ENCODE measurements at places on chromosomes 13 and 19.

DNA sequence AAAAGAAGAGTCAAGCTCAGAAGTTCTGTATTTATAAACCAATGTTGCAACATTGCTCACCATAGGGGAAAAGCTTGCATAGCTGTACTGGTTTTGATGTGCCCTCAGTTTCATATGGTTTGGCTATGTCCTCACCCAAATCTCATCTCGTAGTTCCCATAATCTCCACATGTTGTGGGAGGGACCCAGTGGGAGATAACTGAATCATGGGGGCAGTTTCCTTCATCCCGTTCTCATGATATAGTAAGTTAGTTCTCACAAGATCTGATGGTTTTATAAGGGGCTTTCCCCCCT lies 73.9 kb downstream of the TNFRSF19 start:
- DNase-seq = no peak

- no peak for DNase-seq
Measured at GRCh38 chr13:35720690-35721554, 244.4 kb upstream of the MAB21L1 start.

GRCh38 chr13:40681341-40682146 lies 15.1 kb upstream of the FOXO1 start:
- no peak for DNase-seq

DNA sequence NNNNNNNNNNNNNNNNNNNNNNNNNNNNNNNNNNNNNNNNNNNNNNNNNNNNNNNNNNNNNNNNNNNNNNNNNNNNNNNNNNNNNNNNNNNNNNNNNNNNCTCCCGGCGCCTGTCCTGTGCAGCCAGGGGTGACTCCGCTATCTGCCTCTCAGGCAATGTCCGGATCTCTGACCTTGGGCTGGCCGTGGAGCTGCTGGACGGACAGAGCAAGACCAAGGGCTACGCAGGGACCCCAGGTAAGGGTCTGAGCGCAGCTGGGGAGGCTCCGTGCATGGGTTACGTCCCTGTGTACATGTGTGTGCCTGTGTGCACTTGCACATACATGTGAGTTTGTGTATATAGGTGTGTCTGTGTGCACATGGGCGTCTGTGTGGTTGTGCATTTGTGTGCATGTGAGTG lies 36.1 kb upstream of the TMEM255B start:
- no peak for DNase-seq

DNA sequence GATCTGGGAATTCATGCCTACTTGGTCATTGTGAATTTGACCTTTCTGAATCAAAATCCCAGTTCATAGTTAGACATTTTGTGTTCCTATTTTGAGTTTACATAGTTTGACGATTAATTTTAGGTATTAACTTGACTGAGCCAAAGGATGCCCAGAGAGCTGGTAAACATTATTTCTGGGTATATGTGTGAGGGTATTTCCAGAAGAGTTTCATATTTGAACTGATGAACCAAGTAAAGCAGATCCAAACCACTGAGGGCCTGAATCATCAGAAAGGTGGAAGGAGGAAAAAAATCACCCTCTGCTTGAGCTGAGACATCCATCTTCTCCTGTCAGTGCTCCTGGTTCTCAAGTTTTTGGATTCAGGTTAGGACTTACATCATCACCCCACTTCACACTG lies 116.6 kb downstream of the CYSLTR2 start:
- DNase-seq = no peak

GRCh38 chr13:20891768-20892167 lies 10.8 kb downstream of the XPO4 start:
- no peak for DNase-seq

DNA sequence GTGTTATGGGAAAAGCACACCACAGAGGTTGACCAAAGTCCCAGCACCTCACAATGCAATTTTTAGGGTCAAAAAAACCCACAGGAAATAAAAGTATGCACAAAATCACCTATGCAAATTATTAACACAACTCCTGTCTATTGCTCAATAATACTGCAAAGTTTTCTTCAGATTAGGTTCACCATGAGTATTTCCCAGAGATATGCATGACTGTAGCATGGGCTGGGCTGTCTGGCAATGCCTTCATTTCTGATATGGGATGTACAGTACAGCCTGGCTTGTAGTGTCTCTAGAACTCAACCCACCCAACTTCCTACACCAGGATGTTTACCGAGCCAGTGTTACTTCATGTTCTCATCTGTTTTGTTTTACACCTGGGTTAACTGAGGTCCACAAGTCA lies 698.7 kb upstream of the ARGLU1 start:
- no peak for DNase-seq

- DNase-seq = no peak
Measured at GRCh38 chr13:77919246-77919920, 752 bp upstream of the EDNRB start.

DNA sequence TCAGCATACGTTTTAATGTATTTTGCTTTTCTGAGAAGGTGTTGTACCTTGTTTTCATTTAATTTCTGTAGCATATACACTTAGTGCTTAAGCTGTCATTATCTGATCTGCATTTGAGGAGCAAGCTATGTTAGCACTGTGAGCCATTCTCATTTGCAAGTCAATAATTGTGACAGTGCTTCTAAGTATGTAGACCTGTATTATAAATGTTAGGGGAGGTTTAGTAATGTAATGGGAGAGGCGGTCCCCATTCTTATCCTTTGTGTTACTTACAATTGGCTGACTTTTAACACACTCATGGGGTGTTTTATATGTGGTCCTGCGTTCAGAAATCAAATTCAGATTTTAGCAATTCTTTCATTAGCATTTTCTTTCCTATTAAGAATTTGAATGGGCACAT lies 90.2 kb downstream of the GPC6 start:
- DNase-seq = no peak

DNA sequence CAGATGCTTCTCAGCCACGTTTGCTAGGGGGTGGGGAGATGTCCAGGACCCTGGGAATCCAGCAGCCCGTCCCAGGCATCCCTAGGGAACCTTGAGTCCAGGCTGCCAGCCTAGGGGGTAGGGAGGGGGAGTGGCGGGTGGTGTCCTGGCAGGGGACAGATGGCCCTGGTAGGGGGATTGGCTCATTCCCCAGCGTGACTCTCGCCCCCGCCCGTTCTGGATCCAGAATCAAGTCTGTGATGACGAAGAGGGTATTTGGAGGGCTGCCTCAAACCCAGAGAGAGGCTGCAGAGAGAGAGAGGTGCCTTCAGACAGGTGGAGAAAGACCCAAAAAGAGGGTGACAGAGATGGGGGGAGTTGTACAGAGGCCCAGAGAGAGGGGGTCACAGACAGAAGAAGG lies 4.1 kb downstream of the SLC17A7 start:
- DNase-seq = no peak

GRCh38 chr19:1407528-1408299 lies at the start of gene DAZAP1:
DAZAP1 (plus strand) TSS chr19:1407586; CDS start chr19:1407774, 188 bp downstream.
- no peak for DNase-seq

DNA sequence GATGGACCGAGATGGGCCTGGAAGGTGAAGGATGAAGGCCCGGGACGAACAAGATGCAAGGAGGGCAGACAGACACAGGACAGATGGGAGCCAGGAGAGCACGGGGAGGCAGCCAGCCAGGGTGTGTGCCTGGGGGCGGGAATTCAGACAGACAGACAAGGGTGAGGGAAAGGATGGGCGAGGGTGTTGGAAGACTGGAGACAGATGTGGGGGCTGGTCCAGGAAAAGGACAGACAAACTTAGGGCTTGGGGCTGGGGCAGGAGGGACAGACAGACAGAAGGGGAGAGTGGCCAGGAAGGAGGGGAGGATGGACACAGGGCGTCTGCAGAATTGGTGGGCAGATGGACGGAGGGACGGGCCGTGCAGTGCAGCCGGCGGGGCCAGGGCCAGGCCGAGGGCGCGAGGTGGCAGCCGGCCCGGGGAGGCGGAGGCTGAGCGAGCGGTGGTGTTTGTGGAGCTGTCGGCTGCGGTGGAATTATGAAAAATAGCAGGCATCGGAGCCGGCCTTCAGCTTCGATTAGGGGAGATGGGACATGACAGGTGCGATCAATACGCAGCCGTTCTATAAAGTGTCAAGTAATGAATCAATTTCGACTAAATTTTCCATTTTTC lies 4.6 kb upstream of the ERFL start:
- DNase-seq = no peak

- DNase-seq = no peak
Measured at GRCh38 chr13:33256148-33256840, 29.3 kb downstream of the STARD13 start.

GRCh38 chr19:37907735-37908455 lies 887 bp downstream of the SIPA1L3 start:
- DNase-seq = no peak

DNA sequence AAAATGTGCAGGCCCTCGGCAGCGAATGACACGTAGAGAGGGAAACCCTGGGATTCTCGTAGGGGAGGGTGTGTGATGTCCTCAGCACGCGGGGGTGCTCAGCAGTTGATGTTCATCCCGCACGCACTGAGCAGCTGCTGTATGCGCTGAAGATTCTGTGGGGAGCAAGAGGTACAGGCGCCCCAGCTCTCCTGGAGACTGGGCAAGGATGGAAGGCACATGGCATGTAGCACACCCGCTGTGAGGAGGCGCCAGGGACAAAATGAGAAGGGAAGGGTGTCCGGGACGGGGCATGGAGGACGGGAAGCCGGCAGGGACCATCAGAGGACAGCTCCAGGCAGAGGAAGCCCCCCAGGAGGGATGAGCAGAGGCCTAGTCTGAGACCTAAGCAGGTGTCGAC lies 15.4 kb downstream of the ATP11A start:
- no peak for DNase-seq

DNA sequence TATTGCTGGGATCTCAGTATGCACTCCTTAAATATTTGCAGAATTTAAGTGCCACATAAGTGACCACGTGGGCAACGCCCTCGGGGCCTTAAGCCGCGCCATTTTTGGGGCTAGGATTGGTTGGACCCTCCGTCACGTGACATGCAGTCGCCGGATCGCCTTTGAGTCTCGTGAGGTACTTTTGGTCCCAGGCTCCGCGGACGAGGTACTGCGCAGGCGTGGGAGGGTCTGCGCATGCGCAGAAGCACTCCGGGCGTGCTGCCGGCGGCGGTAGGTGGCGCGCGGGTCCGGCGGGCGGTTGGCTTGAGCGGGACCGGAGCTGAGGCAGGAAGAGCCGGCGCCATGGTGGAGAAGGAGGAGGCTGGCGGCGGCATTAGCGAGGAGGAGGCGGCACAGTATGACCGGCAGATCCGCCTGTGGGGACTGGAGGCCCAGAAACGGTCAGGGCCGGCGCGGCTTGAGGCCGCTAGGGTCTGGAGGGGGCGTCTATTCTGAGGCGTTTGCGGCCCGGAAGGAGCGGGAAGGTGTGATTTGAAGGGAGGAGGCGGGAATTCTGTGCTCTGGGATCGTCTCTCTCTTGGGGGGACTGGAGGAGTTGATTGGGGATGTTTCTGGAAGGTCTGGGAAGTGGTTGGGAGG lies at the start of gene SAE1:
Gene SAE1, plus strand, starts transcription at position 247 of the 639 bp plus-strand sequence. Its CDS starts 96 bp downstream, at position 343.
- peak; percentile 96 for DNase-seq

- DNase-seq = no peak
Measured at GRCh38 chr19:42175952-42176648, 41.4 kb downstream of the DEDD2 start.

- no peak for DNase-seq
Measured at GRCh38 chr19:40217934-40218890, at the start of gene TTC9B. TTC9B (minus strand) TSS chr19:40218384; CDS start chr19:40218381, 3 bp downstream.

DNA sequence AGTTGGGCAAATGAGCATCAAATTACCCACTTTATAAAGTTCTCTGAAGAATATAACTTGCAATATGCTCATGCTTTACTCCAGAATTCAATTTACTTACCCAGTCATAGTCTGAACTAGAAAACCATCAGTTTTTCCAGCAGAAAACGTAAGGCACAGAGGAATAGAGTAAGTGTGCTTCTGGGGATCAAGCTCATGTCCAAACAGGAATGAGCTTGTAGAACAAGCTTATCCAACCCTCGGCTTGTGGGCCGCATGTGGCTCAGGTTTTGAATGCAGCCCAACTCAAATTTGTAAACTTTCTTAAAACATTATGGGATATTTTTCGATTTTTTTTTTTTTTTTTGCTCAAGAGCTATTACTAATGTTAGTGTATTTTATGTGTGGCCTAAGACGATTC lies 308.5 kb upstream of the KLF12 start:
- no peak for DNase-seq

GRCh38 chr19:2425622-2426581 lies 1.5 kb downstream of the TIMM13 start:
- no peak for DNase-seq

GRCh38 chr13:39281539-39282150 lies 243.4 kb downstream of the NHLRC3 start:
- DNase-seq = no peak

- DNase-seq = no peak
Measured at GRCh38 chr19:17086834-17087233, 11.3 kb downstream of the MYO9B start.

GRCh38 chr19:19956434-19957075 lies 55.8 kb downstream of the ZNF93 start:
- DNase-seq = no peak

GRCh38 chr19:35117116-35117515 lies 1.5 kb downstream of the FXYD3 start:
- DNase-seq = no peak

GRCh38 chr13:48978942-48979601 lies 3.4 kb downstream of the FNDC3A start:
- no peak for DNase-seq

- no peak for DNase-seq
Measured at GRCh38 chr13:32549788-32550187, 11.2 kb upstream of the N4BP2L2 start.

GRCh38 chr13:42153199-42154113 lies 105.0 kb downstream of the DGKH start:
- no peak for DNase-seq

Measured in AG09319 (cell line).